Right cardiac atrium (tissue), 5 donors: ENCODE measurements at places on chromosomes 7 and 10.

- no peak for DNase-seq
These were observed 774.0 kb downstream of the DNAJB9 start for GRCh38 chr7:109343678-109344077.

GRCh38 chr7:91228327-91228726, 35.9 kb upstream of the FZD1 start:
- DNase-seq: no peak

DNA sequence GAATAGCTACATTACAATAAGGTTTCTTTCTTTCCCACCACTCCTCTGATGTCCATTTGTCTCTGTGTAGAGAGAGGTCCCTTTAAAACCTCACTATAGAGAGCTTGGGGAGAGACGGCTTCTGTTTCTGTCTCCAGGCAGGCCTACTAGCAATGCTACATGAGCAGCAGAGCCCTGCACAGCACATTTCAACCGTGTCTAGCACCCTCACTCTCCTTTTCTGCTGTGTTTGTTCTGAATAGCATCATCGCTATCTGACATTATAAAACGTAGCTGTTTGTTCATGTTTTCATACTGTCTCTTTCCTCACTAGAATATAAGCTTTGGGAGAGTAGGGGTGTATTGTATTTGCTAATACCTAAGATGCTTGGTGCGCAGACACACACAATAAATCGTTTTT, 487.8 kb upstream of the DPP6 start:
- DNase-seq: no peak

- DNase-seq: no peak
These were observed 106.6 kb downstream of the ADAM22 start for GRCh38 chr7:88040694-88041093.

GRCh38 chr10:77075926-77076325, 561.7 kb downstream of the KCNMA1 start:
- no peak for DNase-seq

- DNase-seq: peak; percentile 31
These were observed 6.9 kb downstream of the PDGFA start for GRCh38 chr7:512541-513311.

DNA sequence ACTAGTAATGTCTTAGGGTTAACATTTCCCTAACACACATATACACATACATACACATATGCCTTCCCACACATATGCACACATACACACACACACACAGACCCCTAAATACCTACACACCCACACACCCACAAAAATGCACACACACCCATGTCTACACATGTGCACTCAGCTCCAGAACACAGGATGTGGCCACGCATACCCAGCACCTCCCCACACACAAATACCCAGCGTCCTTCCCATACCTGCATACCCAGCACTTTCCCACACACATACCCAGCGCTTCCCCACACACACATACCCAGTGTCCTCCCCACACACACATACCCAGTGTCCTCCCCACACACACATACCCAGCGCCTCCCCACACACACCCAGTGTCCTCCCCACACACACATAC, 534.9 kb downstream of the DNAJB6 start:
- no peak for DNase-seq

DNA sequence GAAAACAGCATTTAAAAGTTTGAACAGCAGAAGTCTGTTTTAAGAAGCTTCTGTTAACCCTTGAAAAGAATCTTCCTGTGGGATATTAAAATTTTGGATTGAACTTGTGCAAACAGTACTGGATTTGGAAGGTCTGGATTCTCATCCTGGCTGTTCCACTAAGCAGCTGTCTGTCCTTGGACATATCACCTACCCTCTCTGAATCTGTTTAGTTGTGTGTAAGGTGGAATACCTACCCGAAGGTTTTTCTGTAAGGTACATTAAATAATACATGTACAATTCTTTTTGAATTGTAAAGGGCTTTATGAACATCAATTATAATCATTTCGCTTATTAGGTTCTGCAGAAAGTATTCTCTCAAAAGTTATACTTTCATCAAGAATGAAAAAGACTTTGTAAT, 2.2 kb downstream of the PDCD4 start:
- no peak for DNase-seq

GRCh38 chr7:106001886-106002285, 38.8 kb downstream of the CDHR3 start:
- DNase-seq: no peak

DNA sequence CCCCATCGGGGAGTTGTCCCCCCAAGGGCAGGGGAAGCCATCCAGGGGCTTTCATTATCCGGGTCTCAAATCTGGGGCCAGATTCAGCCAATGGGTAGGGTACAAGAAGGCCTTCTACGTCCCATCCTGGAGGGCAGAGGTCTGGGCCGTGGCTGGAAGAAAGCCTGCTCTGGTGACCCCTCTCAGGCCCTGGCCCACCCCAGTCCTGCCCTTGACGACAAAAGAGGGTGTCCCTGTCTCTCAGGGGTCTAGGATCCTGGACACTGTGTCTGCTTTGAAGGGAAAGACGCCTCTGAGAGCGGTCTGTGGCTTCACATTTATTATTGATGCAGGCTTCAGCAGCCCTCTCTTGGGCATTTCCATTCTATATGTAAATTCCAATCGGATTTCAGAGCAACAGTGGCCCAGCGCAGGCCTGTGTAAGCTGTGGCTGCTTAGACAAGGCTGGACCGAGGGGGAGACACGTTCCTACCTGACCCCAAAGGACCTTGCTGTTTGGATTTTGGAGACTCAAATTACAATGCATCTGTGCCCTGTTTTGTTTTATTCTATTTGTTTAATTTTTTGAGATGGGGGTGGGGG, 83.2 kb upstream of the BAIAP2L1 start:
- no peak for DNase-seq

DNA sequence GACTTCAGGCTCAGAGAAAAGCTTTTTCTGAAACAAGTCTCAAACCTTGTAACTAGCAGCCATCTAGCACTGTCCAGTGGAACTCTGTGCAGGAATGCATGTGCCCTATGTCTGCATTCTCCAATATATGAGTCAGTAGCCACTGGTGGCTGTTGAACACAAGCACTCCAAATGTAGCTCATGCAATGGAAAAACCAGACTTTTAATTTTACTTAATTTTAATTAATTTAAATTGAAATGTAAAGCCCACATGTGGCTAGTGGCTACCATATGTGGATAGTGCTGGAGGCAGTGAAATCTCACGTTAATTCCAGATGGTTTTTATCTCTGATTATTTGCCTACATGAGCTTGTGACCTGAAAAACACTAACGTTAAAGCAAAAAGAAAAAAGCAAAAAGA, 225.1 kb downstream of the GATA3 start:
- no peak for DNase-seq

DNA sequence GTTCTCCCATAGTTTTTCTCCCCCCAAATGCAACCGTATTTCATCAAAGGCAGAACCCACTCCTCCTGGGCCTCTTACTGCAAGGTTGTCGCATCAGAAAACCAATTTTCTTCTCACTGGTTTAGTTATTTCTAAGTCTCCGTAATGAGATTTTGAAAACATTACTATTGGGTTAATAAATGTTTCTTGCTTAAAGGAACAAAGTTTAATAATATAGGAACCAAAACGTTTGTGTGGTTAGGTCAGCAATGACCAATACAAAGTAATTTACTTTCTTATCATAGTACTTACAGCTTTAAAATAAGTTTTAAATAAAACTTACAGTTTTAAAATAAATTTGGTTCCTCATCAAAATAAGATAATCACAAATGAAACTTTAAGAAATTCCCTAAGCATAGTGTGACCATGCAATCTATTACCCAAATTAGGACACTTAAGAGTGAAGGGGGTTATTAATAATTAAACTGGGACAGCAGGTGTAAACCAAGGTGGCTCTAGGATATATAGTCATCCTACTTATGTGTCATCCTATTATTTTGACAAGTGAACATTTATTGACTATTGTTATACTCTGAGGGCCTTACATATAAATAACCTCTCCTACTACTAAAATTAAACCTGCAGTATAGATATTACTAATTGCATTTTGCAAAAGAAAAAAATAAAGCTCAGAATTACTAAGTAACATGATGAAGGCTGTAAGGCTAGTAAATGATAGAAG, 415.4 kb upstream of the LRRN3 start:
- no peak for DNase-seq

- no peak for DNase-seq
These were observed 7.4 kb downstream of the MAD1L1 start for GRCh38 chr7:2225336-2225735.

DNA sequence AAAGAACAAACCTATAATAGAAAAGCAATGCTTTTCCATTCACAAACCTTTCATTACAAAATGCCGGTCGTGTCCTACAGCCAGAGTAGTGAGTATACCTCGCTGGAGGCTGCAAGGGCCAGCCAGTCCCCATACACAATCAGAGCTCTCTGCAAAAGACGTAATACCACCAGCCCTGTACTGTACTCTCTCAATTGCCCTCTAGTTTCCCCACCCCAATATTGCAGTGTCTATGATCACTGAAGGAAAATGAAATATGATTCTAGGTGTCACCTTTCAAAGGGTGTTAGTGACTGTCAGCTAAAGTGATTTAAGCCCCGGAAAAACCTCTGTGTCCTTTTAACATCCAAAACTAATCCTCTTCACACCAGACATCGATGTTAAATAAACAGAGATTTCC, 24.8 kb downstream of the PLXNA4 start:
- no peak for DNase-seq

DNA sequence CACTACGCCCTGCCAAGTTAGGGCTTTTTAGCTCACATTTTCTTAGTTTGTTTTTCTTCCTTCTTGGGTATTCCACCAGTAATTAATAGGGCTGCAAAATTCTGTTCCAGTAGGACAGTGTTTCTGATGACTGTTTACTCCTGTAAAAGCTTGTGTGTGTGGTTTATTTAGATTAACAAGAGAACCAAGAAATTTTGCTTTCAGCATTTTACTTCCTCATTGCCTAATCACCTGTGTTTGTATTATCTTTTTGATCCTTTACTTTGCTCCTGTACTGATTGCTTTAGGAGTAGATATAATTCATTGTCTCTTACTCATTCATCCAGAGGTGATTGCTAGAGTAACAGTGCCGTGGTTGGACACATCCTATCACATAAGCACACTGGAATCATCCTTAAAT, 27.7 kb downstream of the TDRD1 start:
- DNase-seq: no peak

- no peak for DNase-seq
These were observed 110.1 kb downstream of the CD36 start for GRCh38 chr7:80748363-80749042.

GRCh38 chr7:106405697-106406141, 120.9 kb upstream of the NAMPT start:
- DNase-seq: no peak

DNA sequence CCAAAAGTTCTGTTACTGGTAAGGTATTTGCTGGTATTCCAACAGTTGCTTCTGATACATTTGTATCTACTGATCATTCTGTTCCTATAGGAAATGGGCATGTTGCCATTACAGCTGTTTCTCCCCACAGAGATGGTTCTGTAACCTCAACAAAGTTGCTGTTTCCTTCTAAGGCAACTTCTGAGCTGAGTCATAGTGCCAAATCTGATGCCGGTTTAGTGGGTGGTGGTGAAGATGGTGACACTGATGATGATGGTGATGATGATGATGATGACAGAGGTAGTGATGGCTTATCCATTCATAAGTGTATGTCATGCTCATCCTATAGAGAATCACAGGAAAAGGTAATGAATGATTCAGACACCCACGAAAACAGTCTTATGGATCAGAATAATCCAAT, 131.0 kb downstream of the AASS start:
- DNase-seq: no peak

DNA sequence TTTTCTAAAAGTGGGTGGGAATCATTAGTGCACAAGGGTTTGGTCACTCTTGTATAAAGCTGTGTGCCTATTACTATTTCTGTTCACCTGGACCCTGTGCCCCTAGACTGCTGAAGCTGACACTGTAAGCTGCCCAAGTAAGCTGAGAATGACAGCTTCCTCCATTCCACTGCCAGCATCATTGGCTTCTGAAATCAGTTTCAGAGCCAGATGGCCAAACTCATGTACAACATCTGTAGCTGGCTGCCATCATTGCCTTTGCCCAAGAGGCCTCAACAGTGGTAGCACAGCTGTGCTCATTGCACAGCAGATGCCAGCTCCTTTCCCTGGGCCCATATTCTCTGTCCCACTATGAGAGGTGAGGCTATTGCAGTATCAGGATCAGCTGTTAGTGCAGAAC, 165.7 kb downstream of the CPEB3 start:
- DNase-seq: no peak

GRCh38 chr10:100621360-100622205, 85.8 kb downstream of the HIF1AN start:
- DNase-seq: no peak

GRCh38 chr7:55348502-55348901, 16.6 kb upstream of the LANCL2 start:
- no peak for DNase-seq

DNA sequence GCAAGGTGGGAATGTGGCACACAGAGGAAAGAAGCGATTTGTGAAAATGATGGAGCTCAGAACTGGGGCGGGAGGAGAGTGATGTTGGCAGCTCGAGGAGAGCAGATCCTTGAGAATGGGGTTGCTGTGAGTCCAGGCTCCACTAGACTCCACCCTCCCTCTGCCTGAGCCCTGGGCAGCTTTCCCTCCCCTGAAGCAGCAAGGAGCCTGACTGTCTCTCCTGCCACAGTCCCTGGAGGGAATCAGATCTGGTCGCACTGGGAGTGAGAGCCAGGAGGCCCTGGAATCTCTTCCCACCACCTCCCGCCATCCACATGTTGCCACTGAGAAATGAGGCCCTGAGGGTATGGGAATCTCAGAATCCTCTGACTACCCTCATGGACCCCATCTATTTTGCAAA, 362.7 kb downstream of the PLXNA4 start:
- DNase-seq: no peak
